ENCODE measurements at places on chromosomes 13 and 19. TPM values are rescaled to one million over a fixed set of nuclear protein-coding genes. Genes with fewer than 3 reads are reported as not detected.

GRCh38 chr13:51679616-51680015 lies 95.4 kb downstream of the WDFY2 start:
- DNase-seq, result no peak

DNA sequence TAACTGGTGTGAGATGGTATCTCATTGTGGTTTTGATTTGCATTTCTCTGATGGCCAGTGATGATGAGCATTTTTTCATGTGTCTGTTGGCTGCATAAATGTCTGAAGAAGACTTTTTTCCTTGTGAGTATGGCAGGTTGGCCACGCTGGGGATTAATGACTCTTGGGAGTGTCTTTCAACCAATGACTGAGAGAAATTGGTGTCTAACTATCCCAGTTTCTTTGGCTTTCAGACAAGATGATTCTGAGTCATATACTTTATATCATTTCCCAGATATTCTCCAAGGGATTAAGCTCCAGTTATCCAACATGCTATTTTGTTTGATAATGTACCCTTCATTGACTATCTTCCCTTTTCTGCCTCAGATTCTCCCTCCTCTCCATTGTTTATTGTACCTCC lies 35.5 kb upstream of the CSNK1A1L start:
- DNase-seq, result no peak

- DNase-seq, result no peak
These were observed 30.0 kb downstream of the ZNF787 start for GRCh38 chr19:56091066-56091490.

DNA sequence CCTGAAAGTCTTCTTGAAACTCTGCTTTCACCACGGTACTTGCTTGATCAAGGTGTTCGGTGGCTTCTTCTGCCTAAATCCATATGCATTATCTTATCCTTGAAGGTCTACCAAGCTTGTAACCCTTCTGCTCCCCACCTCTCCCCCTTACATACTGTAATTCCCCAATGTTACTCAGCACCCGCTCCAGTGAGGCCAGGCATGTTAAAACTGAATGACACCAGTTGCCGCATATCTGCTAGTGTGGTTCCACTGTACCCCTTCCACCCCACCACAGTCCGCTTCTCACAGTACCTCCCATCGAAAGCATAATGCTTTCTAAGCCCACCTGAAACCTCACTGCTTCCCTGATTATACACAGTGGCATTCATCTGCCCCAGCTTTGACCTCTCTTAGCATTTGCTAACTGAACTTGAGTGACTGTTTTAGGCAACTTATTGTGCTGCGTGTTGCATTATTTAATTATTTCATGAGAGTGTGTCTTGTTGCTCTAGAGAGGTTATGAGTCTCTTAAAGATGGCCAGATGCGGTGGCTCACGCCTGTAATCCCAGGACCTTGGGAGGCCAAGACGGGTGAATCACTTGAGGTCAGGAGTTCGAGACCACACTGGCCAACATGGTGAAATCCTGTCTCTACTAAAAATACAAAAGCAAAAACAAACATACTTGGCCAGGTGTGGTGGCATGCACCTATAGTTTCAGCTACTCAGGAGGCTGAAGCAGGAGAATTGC lies 87.6 kb upstream of the MBNL2 start:
- no peak for DNase-seq

- DNase-seq, result peak; percentile 98
These were observed at the start of gene ZNF790 for GRCh38 chr19:36837906-36838783. Gene ZNF790, minus strand, starts transcription at chr19:36838387. Its CDS starts 12,768 bp downstream, at chr19:36825619.

Gene ZNF587
- total RNA-seq, result 27.8 TPM

Gene ZNF558
- total RNA-seq, result 40.4 TPM

DNA sequence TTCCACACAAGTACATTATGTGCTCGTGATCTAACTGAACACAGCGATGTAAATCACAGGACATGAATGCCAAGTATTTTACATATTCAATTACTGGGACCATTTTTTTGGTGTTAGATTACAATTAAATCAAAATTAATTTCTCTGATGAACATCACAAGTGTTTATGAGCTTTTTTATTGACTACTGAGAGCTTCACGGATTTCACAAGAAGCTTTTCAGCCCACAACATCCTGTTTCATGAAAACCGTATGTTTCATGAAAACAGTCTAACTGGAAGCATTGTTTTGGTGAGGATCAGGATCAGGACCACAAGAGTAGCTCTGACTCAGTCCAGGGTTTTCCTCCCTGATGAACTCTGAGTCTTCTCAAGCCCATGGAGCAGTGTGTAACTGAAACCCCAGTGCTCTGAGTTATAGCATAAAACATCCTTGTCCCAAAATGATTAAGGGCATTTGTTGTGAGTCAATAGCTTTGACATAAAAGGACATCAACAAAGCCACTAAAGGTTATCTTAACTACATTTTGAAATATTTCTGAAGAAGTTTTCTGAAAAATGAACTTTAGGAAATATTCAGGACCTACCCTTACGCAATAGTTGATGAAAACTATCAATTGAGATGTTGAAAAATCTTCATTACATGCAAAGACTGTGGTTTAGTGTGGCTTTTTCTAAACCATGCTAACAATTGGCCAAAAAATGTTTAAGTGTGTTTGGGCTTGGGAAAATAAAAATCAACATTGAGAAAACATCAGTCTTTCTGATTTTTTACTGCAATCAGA lies 49.3 kb downstream of the UFM1 start:
- no peak for DNase-seq

- DNase-seq, result no peak
These were observed 5.5 kb downstream of the C2CD4C start for GRCh38 chr19:403221-404027.

DNA sequence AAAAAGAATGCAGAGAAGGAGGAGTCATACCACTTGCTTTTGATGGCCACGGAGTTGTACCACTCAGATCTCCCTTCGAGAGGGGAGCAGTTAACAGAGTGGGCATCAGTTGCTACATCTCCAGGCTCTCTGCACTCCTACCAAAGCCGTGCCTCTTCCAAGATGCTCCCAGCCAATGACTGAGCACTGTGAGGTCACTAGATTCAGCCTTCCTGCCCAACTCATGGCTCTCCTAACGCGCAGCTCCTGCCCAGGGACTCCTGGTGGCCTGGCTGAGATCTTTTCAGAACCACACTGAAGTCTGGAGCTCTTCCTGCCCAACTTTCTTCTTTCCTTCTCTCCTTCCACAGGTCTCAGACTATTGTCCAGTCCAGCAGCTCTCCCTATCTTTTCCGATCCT lies 66.7 kb downstream of the LHFPL6 start:
- DNase-seq, result no peak

- DNase-seq, result no peak
These were observed 20.4 kb downstream of the MISP start for GRCh38 chr19:771332-771785.

Gene ZNF284
- total RNA-seq, result 2.5 TPM

DNA sequence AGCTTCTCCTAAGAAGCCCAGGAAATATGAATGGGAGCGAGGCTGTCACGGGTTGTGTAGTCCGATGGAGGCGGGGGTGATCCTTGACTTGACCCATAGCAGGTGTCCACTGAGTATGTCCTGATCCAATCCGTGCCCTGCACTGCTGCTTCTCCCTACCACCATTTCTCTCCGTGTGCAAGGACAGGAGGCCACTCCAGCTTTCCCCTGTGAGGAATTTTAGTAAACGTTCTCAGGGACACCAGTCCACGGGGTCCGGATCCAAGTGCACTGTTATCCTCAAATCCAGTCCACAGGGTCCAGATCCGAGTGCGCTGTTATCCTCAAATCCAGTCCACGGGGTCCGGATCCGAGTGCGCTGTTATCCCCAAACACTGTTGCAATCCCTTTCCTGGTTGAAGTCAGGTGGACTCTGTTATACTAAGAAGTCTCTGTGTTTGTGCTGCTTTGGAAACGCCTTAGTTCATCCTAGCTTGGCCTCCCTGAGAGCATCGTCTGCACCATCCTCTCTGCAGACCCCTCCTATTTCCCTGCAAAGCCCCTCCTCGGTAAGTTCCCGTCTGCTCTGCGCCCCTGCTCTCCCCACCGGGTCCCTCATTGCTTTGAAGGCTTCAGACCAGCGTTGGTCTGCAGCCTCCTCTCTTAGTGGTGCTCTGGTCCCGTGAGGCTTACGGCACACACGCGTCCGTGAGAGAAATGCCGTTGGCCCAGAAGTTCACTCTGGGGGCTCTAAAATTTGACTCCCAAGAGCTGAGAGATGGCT lies 303.5 kb downstream of the TEX29 start:
- DNase-seq, result no peak

Gene THSD8
- not detected for total RNA-seq

GRCh38 chr13:106815545-106815944 lies 247.6 kb upstream of the ARGLU1 start:
- DNase-seq, result no peak

Gene ZNF99
- total RNA-seq, result under 0.01 TPM

DNA sequence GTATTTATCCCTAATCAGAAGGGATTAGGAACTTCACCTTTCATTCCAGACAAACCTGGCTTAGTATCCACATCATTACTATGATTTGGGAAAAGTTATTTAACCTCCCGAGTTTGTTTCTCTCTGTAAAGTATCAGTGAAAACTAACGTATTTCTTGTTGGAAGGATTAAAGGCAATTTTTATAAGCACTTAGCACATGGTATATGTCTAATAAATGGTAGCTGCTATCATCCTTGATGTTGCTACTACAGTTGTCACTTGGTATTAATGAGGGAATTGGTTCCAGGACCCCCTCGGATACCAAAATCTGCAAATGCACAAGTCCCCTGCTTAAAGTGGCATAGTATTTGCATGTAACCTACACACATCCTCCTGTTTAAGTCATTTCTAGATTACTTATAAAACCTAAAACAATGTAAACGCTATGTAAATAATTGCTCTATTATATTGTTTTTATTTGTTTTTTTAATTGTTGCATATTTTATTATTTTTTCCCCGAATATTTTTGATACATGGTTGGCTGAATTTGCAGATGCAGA lies 42.7 kb upstream of the FAM124A start:
- no peak for DNase-seq

Gene PCDH20
- total RNA-seq, result 10.4 TPM

DNA sequence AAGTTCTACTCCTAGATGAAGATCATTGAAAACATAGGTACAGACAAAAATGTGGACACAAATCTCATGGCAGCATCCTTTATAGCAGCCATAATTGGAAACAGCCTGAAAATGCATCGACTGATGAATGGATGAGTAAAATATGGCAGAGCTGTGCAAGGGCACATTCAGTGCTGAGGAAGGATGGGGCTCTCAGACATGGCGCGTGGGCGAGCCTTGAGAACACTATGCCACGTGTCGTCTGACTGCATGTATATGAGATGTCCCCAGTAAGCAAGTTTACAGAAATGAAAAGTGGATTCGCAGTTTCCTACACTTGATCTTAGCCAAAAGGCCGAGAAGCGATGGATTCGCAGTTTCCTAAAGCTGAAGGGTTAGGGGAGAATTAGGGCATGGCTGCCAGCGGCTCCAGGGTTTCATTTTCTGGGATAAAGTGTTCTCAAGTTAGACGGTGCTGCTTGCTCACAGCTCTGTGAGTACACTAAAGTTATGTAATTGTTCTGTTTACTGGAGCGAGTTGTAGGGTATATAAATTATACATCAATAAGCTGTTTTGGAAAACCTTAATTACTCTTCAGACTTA lies 78.0 kb downstream of the RAB20 start:
- DNase-seq, result no peak

DNA sequence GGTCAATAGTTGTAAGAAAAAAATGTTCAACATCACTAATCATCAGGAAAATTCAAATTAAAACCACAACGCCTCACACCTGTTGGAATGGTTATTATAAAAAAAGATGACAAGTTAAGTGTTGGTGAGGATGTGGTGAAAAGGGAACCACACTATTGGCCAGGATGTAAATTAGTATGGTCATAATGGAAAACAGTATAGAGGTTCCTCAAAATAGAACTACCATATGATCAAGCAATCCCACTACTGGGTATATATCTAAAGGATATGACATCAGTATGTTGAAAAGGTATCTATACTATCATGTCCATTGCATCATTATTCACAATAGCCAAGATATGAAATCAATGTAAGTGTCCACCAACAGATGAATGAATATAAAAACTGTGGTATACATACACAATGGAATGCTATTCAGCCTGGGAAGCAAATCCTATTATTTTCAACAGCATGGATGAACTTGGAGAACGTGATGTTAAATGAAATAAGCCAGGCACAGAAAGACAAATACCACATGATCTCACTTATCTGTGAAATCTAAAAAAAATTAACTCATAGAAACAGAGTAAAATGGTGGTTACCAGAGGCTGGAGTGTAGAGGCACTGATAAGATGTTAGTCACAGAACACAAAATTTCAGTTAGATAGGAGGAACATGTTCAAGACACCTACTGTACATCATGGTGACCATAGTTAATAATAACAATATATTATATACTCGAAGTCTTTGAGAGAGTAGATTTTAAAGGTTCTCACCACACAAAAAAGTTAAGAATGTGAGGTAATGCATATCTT lies 56.6 kb downstream of the TBC1D4 start:
- DNase-seq, result no peak

Gene CCDC8
- 11.6 TPM for total RNA-seq

DNA sequence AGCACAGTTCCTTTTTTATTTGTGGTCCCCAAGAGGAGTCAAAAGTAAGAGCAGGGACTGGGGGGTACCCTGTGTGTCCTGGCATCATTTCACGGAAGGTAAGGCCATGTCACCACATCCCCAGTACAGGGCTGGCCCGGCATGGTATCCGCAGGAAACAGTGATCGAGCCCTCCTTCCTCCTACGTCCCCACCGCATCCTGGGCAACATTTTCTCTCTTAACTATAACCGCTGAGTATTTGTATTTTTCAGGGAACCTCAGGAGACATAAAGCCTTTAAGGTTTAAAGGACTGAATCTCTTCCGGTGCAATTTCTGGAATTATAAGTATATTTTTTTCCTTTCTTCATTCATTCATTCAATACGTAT lies 13.6 kb upstream of the LATS2 start:
- no peak for DNase-seq

DNA sequence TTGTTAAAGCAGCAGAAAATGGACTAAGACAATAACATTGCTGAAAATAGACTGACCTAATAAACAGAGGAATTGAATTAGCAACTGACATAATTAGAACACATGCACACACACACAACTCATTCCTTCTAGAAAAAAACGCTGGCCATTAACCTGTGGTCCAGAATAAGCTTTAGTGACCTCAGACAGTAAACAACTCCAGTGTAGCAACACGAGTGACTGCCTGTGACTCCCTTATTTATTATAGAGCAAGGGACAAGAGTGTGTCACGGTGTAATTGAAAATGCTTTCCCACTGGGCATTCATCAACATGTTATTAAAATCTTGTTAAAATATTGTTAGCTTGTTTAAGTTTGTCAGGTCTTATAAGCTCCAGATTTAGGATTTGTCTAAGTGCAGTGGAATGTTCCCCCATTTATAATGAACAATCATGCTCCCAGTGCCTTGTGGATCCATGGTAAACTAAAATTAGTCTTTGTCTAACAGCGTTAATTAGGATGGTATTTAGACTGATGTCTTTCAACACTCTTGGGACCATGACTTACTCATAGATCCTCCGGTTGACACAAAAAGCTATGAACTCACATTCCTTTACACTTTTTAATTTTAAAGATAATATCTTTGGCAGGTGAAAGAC lies 111.7 kb upstream of the IRS2 start:
- peak; percentile 19 for DNase-seq

Gene CACNG6
- not detected for total RNA-seq

All from esophagus muscularis mucosa (tissue), 4 donors.